ENCODE measurements at places on chromosomes 11 and 22. TPM values are rescaled to one million over a fixed set of nuclear protein-coding genes. Genes with fewer than 3 reads are reported as not detected.

The KCNK4 gene
- not detected for total RNA-seq

The IGLL1 gene
- not detected for total RNA-seq

The C1QTNF4 gene
- total RNA-seq = 0.11 TPM

The RFPL3 gene
- total RNA-seq = not detected

The OR52I2 gene
- total RNA-seq = not detected

The NECTIN1 gene
- total RNA-seq = 9.4 TPM

The MAPK12 gene
- 54.2 TPM for total RNA-seq
